HepG2 (cell line): ENCODE measurements at places on chromosomes 3 and 15. TPM values are rescaled to one million over a fixed set of nuclear protein-coding genes. Genes with fewer than 3 reads are reported as not detected.

DNA sequence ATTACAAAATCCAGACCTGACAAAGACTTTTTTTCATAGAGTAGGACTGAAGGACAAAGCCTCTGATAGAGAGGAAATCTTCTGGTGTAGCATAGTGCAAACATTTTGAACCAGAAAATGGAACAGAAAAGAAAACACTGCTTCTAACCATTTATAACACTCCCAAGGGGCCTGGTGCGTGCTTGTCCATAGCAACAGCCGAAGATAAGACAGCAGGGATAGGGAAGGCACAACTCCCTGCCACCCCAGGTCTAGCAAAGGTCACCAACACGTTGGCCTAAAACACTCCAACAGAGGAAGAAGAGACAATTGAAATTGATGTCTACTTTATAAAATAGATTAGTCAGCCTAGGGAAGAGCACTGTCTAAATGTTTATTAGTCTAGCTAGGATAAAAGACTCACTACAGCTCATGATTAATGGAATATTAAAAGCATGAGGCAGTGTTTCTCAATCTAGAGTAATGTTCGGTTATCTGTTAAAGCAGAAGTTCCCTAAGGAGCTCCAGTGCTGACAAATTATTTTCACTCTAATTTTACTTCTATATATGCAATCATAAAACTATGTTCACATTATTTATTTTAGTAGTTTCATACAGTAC lies 145.2 kb downstream of the P3H2 start:
- H3K36me3 ChIP-seq, result no peaks in the 10 kb centered on the region
- DNase-seq, result no peak
- H3K4me3 ChIP-seq, result no peak overlapping the region

Gene MANF
- 111 and 269 TPM in 2 replicates for total RNA-seq

- no peak overlapping the region for H3K27ac ChIP-seq
- no peak for DNase-seq
- H3K4me1 ChIP-seq, result no peaks in the 10 kb centered on the region
- no peak overlapping the region for H3K4me3 ChIP-seq
- H3K36me3 ChIP-seq, result no peaks in the 10 kb centered on the region
Measured at GRCh38 chr3:181383760-181384159, 328.0 kb upstream of the SOX2 start.

DNA sequence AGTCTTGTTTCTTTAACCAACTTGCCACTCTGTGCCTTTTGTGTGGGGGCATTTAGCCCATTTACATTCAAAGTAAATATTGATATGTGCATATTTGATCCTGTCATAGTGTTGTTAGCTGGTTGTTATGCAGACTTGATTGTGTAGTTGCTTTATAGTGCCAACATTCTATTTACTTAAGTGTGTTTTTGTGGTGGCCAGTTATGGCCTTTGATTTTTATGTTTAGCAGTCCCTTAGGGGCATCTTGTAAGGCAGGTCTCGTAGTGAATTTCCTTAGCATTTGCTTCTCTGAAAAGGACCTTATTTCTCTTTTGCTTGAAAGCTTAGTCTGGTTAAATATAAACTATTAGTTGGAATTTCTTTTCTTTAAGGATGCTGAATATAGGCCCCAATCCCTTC lies 282.8 kb upstream of the NECTIN3 start:
- H3K4me3 ChIP-seq, result no peak overlapping the region
- H3K27me3 ChIP-seq, result no peaks in the 10 kb centered on the region
- H3K4me1 ChIP-seq, result peaks cover 8% of the 10 kb centered on the region
- no peak overlapping the region for H3K27ac ChIP-seq

DNA sequence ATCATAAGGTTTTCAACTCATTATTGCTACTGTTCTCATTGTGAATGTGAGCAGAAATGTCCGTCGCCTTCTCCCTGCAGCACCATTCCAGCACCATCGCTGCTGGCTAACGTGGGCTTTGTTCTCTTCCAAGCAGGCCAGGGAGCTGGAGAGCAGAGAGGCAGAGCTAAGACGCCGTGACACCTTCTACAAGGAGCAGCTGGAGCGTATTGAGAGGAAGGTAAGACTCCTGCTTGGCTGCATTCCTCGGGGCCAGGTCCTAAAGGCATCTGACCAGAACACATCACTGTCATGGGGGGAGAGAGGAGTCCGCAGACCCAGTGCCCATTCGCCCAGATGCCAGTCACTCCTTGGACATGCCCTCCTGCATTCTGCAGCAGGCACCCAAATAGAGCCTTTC lies 130.4 kb upstream of the PLXNA1 start:
- H3K4me1 ChIP-seq, result peaks cover 39% of the 10 kb centered on the region
- no peaks in the 10 kb centered on the region for H3K36me3 ChIP-seq
- DNase-seq, result no peak
- no peak overlapping the region for H3K4me3 ChIP-seq
- no peaks in the 10 kb centered on the region for H3K27me3 ChIP-seq

DNA sequence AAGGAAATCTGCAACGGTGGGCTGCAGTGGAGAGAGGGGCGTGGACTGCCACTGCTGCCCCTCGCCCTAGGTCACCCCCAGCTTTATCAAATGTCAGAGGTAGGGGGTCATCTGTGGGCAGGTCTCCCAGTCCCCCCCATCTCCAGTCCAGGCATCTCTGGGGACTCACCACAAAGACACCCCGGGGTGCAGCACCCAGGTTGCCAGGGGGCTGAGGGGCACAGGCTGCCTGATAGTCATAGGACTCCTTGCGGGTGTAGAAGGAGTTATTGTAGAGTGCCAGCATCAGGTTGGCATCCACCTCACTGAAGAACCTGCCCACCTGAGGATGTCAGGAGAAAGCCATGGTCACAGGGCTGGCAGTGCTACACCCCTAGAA lies 6.5 kb upstream of the TMEM115 start:
- H3K36me3 ChIP-seq, result no peaks in the 10 kb centered on the region
- H3K4me3 ChIP-seq, result no peak overlapping the region
- no peaks in the 10 kb centered on the region for H3K4me1 ChIP-seq
- no peak overlapping the region for H3K27ac ChIP-seq
- no peak for DNase-seq

GRCh38 chr3:148333091-148333490 lies 364.6 kb upstream of the AGTR1 start:
- no peaks in the 10 kb centered on the region for H3K4me1 ChIP-seq
- no peaks in the 10 kb centered on the region; the same call in 1 of the 2 replicates for H3K27me3 ChIP-seq
- no peak overlapping the region for H3K27ac ChIP-seq
- no peak for DNase-seq

DNA sequence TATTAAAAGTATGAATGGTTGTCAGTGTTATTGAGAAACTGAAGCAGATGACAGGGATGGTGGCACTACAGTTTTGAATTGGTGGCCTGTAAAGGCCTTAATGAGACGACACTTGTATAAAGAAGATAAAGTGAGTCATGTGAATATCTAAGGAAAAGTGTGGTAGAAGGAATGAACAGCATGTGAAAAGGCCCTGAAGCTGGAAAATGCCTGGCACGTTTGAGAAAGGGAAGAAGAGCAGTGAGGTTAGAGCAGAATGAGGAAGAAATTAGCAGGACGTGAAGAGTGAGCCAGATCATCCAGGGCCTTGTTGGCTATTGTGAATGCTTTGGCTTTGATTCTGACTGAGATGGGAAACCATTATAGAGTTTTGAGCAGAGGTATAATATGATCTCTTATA lies 387.6 kb upstream of the DPH6 start:
- no peak for DNase-seq
- H3K27me3 ChIP-seq, result no peaks in the 10 kb centered on the region
- no peaks in the 10 kb centered on the region for H3K4me1 ChIP-seq
- H3K4me3 ChIP-seq, result no peak overlapping the region

- peaks cover 9% of the 10 kb centered on the region for H3K4me1 ChIP-seq
- H3K27ac ChIP-seq, result no peak overlapping the region
- H3K4me3 ChIP-seq, result no peak overlapping the region
- H3K36me3 ChIP-seq, result no peaks in the 10 kb centered on the region
- no peak for DNase-seq
Measured at GRCh38 chr3:17243621-17244020, 358.9 kb downstream of the PLCL2 start.

DNA sequence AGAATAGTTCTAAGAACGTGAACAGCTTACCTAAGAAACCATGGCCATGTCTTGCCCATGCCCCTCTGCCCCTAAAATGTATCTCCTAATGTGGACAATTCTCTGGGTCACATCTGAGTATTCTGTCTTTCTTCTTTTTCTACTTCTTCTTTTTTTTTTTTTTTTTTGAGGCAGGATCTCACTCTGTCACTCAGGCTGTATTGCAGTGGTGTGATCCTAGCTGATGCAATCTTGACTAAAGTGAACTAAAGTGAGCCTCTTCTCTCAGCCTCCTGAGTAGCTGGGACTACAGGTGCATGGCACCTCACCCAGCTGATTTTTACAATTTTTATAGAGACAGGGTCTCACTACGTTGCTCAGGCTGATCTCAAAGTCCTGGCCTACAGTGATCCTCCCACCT lies 204.8 kb upstream of the ZPLD1 start:
- no peaks in the 10 kb centered on the region for H3K4me1 ChIP-seq
- no peaks in the 10 kb centered on the region for H3K36me3 ChIP-seq
- H3K4me3 ChIP-seq, result no peak overlapping the region
- H3K27me3 ChIP-seq, result no peaks in the 10 kb centered on the region

- H3K27me3 ChIP-seq, result 0 out of 3 replicates have a peak, but pooled peaks cover 4% of the 10 kb centered on the region
- H3K4me1 ChIP-seq, result no peaks in the 10 kb centered on the region
- no peak overlapping the region for H3K27ac ChIP-seq
- H3K4me3 ChIP-seq, result no peak overlapping the region
Measured at GRCh38 chr3:113594066-113594465, 61.7 kb downstream of the SIDT1 start.

GRCh38 chr3:196192036-196192523 lies 19.1 kb downstream of the ZDHHC19 start:
- DNase-seq, result peak; percentile 35
- no peaks in the 10 kb centered on the region for H3K36me3 ChIP-seq
- no peak overlapping the region for H3K4me3 ChIP-seq
- H3K27me3 ChIP-seq, result peaks cover 3% of the 10 kb centered on the region; the same call in 1 of the 2 replicates
- peaks cover 58% of the 10 kb centered on the region for H3K4me1 ChIP-seq
- no peak overlapping the region for H3K27ac ChIP-seq

DNA sequence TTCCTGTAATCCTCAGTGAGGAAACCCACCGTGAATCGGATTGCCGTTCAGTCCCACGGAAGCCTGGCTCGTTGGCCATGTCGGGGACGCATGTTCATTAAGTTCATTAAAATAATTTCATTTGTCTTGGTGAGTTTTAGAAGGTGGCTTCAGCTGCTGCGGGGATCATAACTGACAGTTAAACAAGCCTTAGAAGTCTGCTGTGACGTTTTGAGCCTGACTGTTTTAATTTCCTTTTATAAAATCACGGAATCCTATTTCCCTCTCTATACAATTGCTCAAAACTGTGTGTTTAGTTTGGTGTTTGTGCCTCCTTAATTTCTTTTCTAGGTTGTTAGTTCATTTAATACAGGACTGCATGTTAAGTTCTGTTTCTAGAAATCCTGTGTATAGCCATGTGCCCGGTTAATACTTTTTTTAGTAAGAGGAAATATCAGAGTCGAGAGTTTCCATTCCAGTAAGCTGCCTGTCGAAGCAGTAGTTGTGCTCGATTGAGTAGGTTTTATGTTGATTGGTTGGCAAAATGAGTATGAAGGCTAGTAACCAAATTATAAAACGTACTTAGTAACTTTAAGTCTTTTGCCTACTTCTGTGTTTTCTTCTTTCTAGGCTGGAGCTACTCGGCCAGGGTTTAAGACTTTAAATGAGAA lies 705 bp downstream of the NIPA2 start:
- peak overlapping the region; percentile 86 for H3K27ac ChIP-seq
- H3K27me3 ChIP-seq, result no peaks in the 10 kb centered on the region
- H3K36me3 ChIP-seq, result peaks cover 1% of the 10 kb centered on the region; the same call in 1 of the 2 replicates
- peak overlapping the region; percentile 100 for H3K4me3 ChIP-seq

Gene TIGIT
- total RNA-seq, result not detected in 2 replicates

Gene SLC28A1
- total RNA-seq, result 0.31 and 0.39 TPM in 2 replicates

Gene ILDR1
- total RNA-seq, result not detected in 2 replicates

GRCh38 chr3:190356246-190356645 lies 31.7 kb upstream of the CLDN16 start:
- no peak for DNase-seq
- no peaks in the 10 kb centered on the region for H3K36me3 ChIP-seq
- H3K27me3 ChIP-seq, result no peaks in the 10 kb centered on the region
- no peak overlapping the region for H3K27ac ChIP-seq
- H3K4me3 ChIP-seq, result no peak overlapping the region

Gene CDHR4
- not detected in 2 replicates for total RNA-seq

Gene ZNF620
- total RNA-seq, result 12.2 and 16.3 TPM in 2 replicates

GRCh38 chr3:44323341-44323955 lies 15.1 kb upstream of the TCAIM start:
- H3K27me3 ChIP-seq, result no peaks in the 10 kb centered on the region; the same call in 1 of the 2 replicates
- no peak overlapping the region for H3K4me3 ChIP-seq
- no peak overlapping the region for H3K27ac ChIP-seq
- H3K36me3 ChIP-seq, result no peaks in the 10 kb centered on the region
- peaks cover 22% of the 10 kb centered on the region for H3K4me1 ChIP-seq

GRCh38 chr15:28994831-28995596 lies 109.2 kb downstream of the APBA2 start:
- H3K27ac ChIP-seq, result no peak overlapping the region
- H3K27me3 ChIP-seq, result no peaks in the 10 kb centered on the region
- no peak for DNase-seq
- H3K36me3 ChIP-seq, result no peaks in the 10 kb centered on the region
- H3K4me1 ChIP-seq, result no peaks in the 10 kb centered on the region

DNA sequence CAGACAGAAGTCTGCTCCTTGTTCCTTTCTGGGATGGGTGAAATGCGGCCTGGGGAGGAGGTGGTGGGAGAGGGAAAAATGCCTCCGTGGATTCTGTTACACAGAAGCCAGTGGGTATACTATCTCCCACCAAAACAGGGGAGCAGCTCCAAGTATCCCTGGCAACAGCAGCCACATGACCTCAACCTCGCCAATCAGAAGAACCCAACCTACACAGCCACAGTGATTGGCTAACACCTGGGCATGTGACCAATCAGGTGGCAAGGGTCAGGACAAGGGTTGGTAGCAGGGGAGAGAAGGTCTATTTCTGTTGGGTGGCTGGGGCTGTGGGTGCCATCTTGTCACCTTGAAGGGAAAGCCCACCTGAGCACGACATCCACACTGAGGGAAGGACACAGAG lies 9.1 kb upstream of the ACAD9 start:
- no peak for DNase-seq
- 0 out of 3 replicates have a peak, but pooled peaks cover 6% of the 10 kb centered on the region for H3K27me3 ChIP-seq
- H3K36me3 ChIP-seq, result no peaks in the 10 kb centered on the region
- no peak overlapping the region for H3K4me3 ChIP-seq
- no peak overlapping the region for H3K27ac ChIP-seq
